ENCODE measurements at places on chromosomes 3 and 15.
A peak's percentile ranks its signal among the peaks of the same experiment; 100 is the strongest.

DNA sequence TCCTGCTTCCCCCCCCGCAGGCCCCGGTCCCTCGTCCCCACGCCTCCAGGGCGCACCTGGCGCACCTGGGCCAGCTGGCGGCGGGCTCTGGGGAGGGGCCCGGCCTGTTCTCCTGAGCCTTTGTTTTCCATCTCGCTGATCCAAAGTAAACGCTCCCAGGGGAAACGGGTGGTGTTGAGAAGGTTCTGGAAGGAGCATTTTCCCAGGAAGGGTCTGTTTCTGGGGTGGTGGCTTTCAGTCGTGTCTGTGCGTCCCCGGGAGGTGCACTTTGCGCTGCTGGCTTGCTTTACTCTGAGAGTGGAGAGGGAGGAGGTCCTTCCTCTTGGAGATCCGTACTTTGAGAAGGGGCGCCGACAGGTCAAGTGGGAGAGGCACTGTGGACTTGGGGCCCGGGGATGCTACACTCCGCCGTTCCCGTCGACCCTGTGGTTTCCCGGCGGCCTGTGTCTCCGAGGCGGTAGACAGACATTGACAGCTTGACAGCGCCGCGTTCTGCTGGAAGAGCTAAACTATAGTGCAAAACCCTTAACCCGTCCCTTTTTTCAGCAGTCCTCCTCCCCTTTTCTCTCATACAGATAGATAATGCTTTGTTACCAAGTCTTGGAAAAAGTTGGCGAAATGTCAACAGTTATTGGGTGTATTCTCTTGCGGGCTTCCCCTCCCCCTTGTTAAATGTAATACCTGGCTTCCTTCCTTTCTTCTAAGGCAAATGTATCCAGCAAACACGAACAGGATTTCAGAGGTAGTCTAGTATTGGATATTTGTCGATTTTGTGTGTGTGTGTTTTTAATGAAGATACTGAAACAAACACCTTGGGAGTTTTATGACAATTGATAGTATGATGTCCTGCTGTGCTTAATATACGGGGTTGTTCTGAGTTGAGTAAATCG is 6.5 kb downstream of the TPM1 start:
- DNase-seq, result peak; percentile 34

GRCh38 chr15:92829875-92830274 is 70.2 kb upstream of the CHD2 start:
- DNase-seq, result no peak

GRCh38 chr3:53816425-53816824 is 29.8 kb downstream of the CHDH start:
- no peak for DNase-seq

- DNase-seq, result no peak
Measured at GRCh38 chr3:123816673-123817207, 67.4 kb downstream of the MYLK start.

DNA sequence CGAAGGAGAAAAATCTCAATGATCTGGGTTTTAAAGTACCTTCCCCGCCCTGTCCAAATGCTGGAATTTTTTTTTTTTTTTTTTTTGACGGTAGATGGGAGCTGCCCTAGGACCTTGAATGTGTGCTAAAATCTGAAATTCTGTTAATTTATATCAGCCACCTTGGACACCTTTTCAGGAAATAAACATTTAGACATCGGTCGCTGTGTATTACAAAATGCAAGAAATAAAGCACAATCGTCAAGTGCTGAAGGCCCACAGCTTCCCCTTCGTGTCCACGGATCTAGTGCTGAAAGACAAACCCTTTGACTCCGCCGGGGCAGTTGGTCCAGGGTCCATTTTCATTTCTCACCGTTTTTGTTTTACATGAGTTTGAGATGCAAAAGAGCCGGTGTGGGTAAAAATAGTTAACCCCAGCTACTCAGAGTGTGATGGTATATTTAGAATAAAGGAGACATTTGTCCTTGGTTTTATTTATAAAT is 90.2 kb upstream of the CHD2 start:
- no peak for DNase-seq

- no peak for DNase-seq
Measured at GRCh38 chr3:157786211-157786610, 283.0 kb upstream of the VEPH1 start.

DNA sequence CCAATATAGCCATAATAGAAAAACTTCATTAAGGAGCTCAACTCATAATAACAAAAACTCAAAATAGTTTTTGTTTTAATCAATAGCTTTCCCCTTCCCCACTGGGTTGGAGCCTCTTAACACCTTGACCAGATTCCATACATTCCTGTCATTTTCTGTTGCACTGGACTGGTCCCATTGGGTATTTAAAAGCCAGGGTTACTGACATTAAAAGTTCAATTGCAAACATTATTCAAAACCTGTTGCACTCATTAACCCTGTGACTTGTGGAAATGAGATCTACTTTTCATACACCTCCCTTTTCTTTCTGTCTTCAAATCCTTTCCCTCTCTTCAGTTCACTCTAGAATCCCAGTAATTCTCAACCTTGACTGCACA is 1.7 kb upstream of the HRG start:
- DNase-seq, result no peak

GRCh38 chr15:62904041-62904910 is 138.3 kb upstream of the TPM1 start:
- peak; percentile 45 for DNase-seq

GRCh38 chr3:108477511-108478147 is 32.8 kb downstream of the MYH15 start:
- peak; percentile 59 for DNase-seq

DNA sequence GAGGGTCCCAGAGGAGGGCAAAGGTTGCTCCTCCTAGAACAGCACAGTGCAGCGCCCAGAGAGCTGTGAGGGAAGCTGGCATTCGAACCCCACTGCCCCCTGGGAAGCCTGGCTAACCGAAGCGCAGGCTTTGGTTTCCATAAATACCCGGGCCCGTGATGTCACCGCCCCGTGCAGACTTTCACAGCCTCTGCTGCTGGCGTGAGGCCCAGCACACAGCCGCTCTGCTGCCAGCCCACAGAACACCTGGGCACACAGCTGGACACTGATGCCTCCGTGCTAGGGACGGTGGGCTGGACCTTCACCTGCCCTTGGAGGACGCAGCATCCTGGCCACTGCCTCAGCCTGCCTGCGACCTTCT is 1.0 kb downstream of the IQSEC1 start:
- DNase-seq, result no peak

DNA sequence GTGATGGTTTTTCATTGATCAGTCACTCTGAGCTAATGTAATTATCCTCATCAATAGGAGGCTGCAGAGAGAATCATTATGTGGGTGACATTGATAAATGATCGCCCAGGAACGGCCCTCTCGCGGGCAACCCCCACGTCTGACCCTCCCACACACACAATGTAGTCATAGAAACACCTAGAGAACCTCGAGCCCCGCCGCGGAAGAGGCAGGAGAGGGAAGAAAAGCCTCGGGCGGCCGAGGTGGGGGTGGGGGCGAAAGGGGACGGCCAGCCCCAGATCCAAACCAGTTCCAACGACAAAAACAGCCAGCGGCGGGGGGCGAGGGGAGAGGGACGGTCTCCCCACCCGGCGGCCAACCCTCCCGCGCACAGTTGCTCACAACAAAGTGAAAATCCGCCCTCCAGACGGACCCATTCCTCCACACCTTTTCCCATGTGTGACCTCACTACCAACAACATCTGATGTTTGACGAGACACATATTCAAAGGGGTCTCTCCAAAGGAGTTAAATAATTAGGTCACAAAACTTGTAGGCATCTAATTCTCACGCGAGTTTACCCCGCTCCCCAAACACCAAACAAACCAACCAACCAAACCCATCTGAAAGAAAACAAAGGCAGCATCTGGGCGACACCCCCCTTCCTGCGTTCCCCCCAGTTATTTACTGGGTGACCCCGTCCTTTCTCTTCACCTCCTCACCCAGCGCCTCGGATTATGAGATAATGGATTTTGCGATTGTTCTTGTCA is 213.0 kb downstream of the MEIS2 start:
- DNase-seq, result no peak

GRCh38 chr3:97930018-97930417 is 42.2 kb downstream of the RIOX2 start:
- DNase-seq, result no peak

DNA sequence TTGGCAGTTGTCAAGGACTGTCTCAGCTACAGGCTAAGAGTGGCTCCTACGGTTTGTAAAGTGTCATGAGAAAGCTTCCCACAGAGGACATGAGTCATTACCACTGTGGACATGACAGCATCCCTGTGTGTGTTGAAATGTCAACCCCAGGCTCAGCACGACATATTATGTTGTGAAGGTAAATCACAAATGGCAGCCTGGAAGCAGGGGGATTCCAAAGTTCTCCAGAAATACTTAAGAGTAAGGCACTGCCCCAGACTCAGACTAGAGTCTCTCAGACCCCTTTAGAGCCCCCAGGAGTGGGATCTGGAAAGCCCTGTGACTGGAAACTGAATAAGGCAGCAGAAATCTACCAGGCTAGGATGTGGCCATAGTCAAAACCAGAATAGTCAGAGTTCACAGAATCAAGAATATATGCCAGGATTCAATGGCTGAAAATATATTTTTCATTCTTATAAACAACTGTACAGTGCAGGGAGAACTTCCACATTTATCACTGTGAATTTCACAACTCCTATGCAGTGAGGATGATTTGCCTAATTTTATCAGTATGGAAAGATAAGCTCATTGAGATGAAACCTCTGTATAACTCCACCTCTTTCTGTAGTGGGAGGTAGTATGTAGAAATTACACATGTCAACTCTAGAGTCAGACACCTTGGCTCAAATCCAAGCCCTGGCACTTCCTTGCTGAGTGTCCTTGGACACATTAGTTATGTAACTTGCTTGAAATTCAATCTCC is 237.1 kb upstream of the CFAP20DC start:
- no peak for DNase-seq

GRCh38 chr3:58164906-58165821 is 45.6 kb downstream of the DNASE1L3 start:
- no peak for DNase-seq

DNA sequence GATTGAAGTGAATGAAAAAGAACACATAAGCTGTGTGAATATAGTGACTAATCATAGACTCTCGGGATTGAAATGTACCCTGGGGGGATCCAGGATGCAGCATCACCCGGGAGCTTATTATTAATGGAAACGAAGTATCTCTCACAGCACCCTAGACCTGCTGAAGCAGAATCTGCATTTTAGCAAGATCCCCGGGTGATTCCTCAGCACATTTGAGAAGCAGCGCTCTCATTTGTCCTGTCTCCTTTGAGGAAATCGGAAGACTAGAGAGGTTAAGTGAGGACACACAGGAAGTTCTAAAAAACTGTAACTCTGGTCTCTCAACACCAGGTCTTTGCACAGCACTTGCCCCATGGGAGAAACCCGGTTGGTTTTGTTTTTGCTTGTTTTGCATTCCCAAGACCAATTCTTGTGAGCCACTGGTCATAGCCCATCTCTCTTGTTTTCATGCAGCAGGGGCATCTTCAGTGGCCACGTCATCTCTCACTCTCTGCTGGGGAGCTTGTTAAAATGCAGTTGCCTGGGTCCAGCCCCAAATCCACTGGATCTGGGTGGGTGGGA is 30.2 kb downstream of the ZNF710 start:
- DNase-seq, result no peak

- DNase-seq, result no peak
Measured at GRCh38 chr3:66376568-66376967, 124.3 kb downstream of the LRIG1 start.

All from activated CD4-positive, alpha-beta T cell treated with anti-CD3 and anti-CD28 coated beads for 4 hours (primary cell).